ENCODE measurements at places on chromosomes 6 and 20. TPM values are rescaled to one million over a fixed set of nuclear protein-coding genes. Genes with fewer than 3 reads are reported as not detected.

Gene DEFB125
- polyA plus RNA-seq = not detected

Gene CCM2L
- 7.9 TPM for polyA plus RNA-seq

Gene SNAP25
- polyA plus RNA-seq = 10.6 TPM

Gene SLC17A2
- polyA plus RNA-seq = 1.6 TPM

Gene WFDC5
- polyA plus RNA-seq = not detected

Gene SLC22A3
- 4.6 TPM for polyA plus RNA-seq

Gene MLN
- 1.5 TPM for polyA plus RNA-seq

Gene KIF25
- 0.30 TPM for polyA plus RNA-seq

GRCh38 chr6:33000055-33000454 is 9.3 kb downstream of the HLA-DOA start:
- DNase-seq = no peak

DNA sequence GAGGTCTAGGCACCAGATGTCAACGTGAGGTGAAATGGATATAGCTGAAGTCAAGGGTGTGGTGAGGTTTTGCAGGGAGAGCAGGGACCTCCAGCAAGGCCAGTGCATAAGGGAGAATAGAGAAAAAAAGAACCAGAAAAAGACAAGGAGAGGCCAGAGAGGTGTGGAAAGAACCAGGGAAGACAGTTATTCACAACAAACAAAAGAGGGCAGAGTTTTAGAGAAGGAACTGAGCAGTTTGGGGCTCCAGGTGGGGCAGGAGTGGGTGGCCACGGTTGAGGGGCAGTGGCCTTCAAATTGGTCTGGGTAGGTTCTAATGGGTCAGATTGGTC is 11.6 kb upstream of the NQO2 start:
- no peak for DNase-seq

- DNase-seq = no peak
Measured at GRCh38 chr20:4025679-4026078, 10.3 kb upstream of the RNF24 start.

DNA sequence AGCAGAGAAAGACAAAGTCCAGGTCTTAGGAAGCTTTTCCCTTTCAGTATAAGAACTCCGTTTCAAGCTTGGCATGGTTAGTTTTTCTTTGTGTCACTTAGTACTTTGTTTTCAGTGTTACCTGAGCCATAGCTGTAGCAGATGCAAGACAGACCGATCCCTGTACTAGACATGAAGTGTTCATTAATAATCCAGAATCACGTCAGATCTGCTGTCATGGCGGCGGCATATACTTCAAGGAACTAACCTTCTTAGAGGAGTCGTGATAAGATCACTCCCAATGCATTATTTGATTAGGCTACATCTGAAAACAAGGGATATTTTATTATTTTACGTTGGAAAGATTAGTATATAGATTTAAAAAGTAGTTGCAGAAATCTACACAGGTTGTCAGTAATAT is 83.9 kb downstream of the AFDN start:
- DNase-seq = no peak

DNA sequence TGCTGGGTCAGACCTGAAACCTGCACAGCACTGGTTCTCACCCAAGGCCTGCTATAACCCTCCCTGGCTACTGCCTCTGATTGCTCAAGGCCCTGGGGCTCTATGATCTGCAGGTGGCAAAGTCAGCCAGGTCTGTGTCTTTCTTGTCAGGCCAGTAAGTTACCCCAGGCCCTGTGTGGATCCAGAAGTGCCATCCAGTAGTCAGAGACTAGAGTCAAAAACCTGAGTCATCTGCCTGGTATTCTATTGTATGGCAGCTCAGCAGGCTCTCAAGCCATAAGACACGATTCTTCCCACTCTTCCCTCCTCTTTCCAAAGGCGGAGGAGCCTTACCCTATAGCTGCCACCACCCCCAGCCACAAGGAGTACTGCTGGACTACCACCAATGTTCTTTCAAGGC is 593.0 kb downstream of the FRK start:
- DNase-seq = no peak

GRCh38 chr6:84026721-84027164 is 6.8 kb upstream of the MRAP2 start:
- no peak for DNase-seq

- no peak for DNase-seq
Measured at GRCh38 chr6:45415315-45415714, 37.6 kb upstream of the SUPT3H start.

GRCh38 chr6:37222992-37223391 is 34.6 kb upstream of the TBC1D22B start:
- DNase-seq = no peak

DNA sequence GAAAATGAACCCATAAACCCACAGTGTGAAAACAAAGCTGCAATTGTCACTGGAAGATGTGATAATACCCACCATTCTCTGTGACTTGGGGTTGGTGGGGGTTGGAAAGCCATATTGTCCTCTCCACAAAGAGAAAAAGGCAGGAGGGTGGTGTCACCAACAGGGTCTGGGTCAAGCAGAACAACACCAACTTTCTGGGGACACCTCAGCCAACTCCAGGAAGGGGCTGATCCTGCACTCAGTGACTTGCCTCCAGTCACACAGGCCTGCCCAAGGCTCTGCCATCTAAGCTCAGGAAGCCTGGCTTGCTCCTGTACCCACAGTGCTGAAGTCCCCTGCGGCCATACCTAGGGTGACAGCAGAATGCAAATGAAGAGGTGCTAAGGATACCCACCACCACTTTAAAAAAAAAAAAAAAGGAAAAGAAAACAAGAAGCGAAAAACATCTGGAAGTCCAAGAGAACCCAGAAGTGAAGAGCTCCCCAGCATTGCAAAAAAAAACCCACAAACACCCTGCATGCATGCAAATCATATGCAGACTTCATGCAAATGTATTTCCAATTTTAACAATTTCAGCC is 110.6 kb downstream of the PREX1 start:
- DNase-seq = no peak

DNA sequence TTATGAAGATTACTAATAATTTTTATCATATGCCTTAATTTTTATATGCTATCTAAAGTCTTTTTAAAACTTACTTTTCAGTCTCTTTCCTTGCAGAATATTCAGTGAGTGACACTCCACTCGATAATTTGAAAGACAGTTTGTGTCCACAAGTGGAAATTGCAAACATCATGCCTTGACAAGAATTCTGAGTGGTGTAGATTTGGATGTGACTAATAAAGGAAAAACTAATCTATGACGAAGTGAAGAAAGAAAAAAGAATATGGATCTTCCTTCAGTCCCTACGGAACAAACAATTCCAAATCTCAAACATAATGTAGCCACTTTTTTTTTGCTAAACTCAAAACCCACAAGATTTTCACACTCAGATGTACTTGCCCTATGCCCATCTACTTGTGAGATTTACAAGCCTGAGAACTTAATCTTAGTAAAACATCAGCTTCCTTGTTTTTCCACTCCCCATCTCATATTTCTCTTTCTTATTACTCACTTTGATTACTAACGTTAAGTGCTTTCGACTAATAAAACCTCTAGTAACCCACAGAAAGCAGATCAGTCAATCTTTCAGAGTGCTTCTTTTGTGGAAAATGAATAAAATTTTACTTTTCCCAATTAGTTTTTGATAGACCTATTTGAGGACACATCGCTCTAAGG is 1155.8 kb downstream of the GRIK2 start:
- no peak for DNase-seq

DNA sequence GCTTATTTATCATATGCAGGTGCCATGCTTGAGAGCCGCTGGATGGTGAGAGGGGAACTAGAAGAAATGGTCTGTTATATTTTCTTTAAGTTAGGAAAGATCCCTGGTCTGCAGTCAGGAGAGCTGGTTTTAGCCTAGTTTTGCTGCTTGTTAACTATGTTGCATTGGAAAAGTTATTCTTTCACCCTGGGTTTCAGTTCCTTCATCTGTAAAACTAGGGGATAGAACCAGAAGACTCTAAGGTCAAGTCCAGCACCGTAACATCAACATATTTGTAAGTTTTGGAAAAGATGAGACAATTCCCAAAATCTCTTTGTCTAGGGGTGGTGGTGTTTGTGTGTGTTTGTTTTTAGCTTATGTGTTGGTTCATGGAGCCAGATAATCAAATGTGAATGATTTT is 304.0 kb downstream of the QKI start:
- DNase-seq = no peak

DNA sequence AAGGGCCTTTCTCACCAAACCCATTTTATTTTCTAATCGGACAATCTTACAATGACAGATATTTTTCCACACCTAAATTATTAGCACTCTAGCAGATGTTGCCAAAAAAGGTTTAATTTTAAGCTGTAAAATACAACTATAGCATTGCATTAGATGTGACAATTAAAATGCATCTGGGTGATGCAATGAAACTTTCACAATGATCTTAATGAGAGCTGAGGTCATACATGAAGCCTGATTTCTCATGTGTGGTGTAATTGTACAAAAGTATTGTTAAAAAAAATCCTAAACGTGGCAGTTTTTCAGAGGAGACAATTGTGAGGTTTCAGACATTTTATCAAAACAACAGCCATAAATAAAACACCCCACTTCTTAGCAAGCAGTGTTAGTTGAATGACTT is 606.0 kb downstream of the HDGFL1 start:
- DNase-seq = no peak

GRCh38 chr6:131574133-131574532 is 1.1 kb downstream of the ARG1 start:
- peak; percentile 3 for DNase-seq

- DNase-seq = no peak
Measured at GRCh38 chr20:50224531-50225255, 34.1 kb downstream of the CEBPB start.

- no peak for DNase-seq
Measured at GRCh38 chr6:163986313-163986712, 571.8 kb downstream of the QKI start.

DNA sequence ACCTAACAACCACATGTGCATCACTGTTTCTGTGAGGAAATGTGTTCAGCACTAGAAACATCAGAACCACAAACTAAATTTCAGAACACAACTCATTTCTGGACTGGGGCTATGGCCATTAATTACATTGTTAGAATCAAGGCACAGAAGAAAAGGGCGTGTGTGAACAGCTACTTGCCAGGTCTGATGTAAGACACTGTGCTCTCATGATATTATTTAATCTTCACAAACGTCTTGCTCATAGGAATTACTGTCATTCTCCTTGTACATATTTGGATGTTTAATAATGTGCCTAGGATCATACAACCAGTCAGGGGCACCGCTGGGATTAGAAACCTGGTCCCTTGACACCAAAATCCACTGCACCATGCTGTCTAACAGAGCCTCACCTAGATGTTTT is 14.8 kb downstream of the ADGRF1 start:
- DNase-seq = no peak

DNA sequence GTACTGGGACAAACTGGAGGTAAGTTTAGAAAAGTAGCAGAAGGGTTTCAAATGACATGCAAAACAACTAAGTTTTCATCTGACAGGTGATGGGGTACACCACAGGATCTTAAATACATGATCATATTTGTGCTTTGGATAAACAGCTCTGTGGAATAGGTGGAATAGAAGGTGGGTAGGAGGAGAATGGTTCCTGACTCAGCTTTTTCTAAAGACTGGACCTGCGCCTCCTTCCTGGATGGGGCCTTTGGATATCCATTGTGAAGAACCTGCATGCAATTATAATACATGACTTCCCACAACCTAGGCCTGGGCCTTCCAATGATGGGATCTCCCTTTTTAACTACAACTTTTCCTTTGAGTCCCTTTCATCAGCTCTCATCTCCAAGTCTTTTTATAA is 145.9 kb downstream of the AHI1 start:
- DNase-seq = no peak

DNA sequence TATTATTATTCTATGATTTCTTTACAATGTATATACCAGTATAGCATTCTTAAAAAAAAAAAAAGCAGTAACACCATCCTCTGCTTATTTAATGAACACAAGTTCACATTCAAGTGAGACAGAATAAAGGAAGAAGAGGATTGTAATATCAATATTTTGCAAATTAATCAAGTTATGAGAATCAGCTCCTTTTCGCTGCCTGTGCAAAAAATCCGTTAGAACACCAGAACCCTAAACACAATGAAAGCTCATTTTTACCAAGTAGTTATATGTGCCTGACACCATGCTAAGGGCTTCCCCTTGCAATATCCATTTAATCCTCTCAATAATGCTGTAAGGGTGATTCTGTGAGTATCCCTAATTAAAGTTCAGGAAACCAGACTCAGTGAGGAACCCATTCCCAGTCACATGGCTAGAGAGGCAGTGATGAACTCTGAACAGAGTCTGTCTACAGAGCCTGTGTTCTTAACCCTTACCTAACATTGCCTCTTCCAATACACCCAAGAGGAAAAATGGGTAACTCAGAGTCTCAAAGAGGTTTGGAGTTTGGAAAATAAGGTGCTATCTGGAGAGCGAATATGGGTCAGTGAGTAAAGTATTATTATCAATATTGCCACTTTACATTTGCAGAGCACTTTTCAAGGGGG is 66.8 kb downstream of the CDC40 start:
- DNase-seq = no peak

GRCh38 chr6:13674533-13675190 is 37.0 kb downstream of the RANBP9 start:
- no peak for DNase-seq
